NCI-H510A (cell line): ENCODE measurements at places on chromosomes 7 and 10.

- DNase-seq, result no peak
Observed at GRCh38 chr10:133608855-133609254, 17.7 kb downstream of the FRG2B start.

- DNase-seq, result no peak
Observed at GRCh38 chr7:55050281-55050680, 31.5 kb downstream of the EGFR start.

- no peak for DNase-seq
Observed at GRCh38 chr7:32887395-32887794, 4.2 kb downstream of the KBTBD2 start.

GRCh38 chr10:47331954-47332353 is 9.7 kb downstream of the GDF2 start:
- no peak for DNase-seq

DNA sequence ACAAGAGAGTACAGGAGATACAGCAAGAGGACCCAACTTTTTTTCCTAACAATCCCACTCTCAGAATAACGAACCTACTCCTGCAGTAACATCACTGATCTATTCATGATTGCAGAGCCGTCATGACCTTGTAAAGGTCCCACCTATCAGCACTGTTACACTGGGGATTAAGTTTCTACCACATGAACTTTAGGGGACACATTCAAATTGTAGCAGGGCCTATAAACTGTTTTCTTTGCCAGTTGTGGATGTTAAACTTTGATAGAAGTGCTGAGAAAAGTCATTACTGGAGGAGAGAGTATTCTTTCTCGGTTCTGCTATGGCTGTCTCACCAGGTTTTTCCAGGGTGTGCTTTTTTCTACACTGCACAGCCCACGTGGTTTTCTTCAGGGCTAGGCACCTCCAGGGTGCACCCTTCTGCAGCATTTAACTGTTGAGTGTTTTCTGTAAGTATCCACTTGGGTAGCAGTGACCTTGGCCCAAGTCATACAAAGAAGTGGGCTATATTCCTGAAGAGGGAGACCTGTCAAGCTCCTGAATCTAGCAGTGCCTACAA is 131.6 kb upstream of the AHR start:
- DNase-seq, result no peak

DNA sequence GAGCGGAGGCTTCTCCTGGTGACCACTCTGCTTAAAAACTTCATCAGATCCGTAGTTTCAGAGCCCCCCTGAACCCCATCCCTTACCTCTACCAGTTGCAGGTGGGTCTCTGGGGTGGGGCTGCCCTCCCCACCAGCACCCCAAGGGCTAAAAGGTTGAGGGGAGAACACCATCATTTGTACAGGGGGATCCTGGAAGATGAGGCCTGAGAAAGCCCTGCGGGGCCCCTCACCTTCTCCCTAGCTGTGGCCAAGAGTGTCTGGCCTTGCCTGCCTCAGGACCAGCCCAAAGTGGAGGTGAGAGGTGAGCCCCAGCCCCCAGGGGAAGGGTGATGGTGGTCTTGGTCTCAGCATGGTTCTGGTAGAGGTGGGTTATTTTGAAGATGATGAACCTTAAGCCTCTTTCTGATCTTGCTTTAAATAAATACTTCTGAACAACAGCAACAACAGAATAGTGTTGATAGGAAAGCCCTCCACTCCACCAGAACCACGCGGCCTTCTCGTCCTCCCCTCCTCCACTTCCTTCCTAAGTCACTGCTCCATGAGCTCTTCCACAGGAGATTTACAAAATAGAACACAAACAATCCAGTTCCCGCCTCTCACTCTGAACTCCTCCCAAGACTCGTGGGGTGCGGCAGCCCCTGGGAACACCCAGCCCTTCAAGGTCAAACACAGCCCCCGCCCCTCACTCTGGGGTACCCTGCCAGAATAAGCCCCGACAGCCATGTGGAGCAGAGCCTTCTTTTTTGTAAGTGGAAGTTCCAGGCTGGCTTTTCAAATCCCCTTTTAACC is 169.1 kb downstream of the EGFR start:
- DNase-seq, result no peak

DNA sequence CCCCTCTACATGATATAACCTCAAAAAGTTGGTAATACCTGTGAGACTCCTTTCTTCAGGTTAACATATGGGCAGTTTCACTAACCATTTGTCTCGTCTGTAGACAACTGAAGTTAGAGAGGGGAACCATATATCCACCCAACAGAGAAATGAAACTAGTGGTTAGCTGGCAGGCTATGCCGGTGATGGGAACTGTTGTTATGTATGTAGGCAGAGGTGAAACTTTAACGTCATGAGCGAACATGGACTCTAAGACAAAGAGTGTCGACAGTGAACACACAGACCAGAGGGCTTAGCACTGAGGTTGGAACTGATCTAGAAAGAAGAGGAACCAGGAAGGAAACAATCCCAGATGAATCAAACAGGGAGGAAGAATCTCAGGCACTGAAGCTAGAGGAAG is 112.4 kb downstream of the ELMO1 start:
- no peak for DNase-seq

GRCh38 chr10:47358457-47358856 is 10.3 kb downstream of the RBP3 start:
- no peak for DNase-seq

DNA sequence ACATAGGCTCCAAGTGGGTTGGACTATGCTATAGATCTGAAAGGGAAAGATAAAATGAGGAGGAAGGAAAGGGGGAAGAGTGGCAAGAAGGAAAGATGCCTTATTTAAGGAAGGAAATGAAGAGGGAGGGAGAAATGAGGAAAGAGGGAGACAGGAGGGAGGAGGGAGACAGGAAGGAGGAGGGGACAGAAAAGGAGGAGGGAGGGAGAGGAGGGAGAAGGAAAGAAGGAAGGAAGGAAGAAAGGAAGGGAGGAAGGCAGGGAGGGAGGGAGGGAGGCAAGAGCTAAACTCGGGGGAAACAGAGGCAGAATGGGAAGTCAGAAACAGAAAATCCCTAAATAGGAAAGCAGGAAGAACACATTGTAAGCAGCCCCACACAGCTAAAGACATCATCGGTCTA is 67.4 kb downstream of the KIAA1549 start:
- no peak for DNase-seq

- no peak for DNase-seq
Observed at GRCh38 chr7:50159154-50159553, 66.1 kb upstream of the ZPBP start.

DNA sequence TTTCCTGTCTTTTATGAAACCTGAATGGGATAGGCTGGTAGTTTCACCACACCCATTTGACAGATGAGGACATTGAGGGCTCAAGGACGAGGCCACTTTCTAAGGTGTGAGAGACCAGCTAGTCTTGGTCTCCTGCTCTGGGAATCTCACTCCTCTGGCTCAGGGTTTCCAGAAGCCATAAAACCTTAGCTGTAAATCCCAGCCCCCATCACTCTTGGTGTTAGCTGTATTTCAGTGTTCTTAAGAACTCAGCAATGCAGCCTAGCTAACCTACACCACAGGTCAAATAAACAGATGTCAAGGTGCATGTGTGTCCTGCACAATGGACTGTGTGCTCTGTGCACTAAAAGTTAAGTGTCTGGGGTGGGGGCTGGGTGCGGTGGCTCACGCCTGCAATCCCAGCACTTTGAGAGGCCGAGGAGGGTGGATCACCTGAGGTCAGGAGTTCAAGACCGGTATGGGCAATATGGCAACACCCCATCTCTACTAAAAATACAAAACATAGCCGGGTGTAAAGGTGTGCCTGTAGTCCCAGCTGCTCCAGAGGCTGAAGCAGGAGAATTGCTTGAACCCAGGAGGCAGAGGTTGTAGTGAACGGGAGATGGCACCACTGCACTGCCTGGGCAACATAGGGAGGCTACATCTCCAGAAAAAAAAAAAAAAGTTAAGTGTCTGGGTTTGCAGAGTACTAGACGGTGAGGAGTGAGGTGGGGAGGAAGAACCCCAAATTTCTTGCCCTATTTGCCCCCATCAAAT is 567 bp upstream of the EPO start:
- no peak for DNase-seq

- DNase-seq, result no peak
Observed at GRCh38 chr7:111690364-111691111, 128.2 kb upstream of the IMMP2L start.

GRCh38 chr7:86558680-86559501 is 84.8 kb upstream of the GRM3 start:
- no peak for DNase-seq
